ENCODE measurements at places on chromosomes 12 and 14.
A peak's percentile ranks its signal among the peaks of the same experiment; 100 is the strongest.

DNA sequence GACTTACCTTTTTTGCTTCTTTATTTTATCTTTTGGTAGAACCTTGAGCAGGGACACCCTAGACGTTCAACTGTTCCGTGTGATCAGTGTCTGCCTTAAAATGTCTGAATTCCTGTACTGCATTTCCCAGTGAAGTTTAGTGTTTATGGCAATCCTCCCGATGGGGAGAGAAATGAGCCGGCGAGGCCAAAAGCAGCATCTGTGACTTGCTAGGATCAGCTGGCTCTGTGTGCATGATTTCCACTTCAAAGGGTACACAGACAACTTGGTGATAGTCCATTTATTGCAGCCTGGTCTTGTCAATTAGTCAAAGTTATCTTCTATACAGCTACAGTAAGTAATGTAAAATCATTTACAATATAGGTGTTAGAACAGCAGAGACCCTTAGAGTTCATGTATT lies 768.5 kb downstream of the DIO2 start:
- DNase-seq: no peak

DNA sequence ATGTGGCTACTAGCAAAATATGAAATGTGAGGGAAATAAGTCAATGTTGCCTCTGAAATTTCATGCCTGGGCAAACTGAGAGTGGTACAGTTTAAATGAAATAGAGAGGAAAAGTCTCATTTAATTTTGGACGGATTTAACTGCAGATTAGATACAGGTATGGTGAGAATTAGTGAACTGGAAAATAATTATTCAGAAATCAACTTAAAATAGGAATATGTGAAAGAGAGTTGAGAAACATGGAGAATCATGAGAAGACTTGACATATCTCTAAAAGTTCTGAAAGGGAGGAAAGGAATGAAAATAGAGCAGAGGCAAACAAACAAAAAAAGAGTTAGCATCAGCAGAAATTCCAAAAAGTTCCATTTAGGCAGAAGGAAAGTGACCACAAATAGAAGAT lies 33.5 kb upstream of the BMAL2 start:
- no peak for DNase-seq

DNA sequence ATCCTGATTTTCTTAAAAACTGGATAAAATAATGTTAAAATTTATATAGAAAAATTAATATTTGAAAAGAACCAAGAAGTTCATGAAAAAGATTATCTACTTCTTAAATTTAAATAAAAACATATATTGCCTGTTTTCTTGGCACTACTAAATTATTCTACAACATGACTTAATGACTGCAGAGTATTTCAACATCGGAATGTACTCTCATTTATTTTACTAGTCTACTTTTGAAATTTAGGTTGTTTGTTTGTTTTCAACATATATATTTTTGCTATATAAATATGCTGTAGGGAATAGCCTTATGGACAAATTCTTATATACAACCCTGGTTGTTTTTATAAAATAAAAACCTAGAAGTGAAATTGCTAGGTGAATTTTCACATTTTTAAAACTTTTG lies 231.6 kb downstream of the RAD51B start:
- DNase-seq: no peak

GRCh38 chr14:89190765-89191513 lies 226.1 kb downstream of the FOXN3 start:
- DNase-seq: peak; percentile 91

- DNase-seq: no peak
Observed at GRCh38 chr12:19778797-19779196, 339.5 kb downstream of the AEBP2 start.

DNA sequence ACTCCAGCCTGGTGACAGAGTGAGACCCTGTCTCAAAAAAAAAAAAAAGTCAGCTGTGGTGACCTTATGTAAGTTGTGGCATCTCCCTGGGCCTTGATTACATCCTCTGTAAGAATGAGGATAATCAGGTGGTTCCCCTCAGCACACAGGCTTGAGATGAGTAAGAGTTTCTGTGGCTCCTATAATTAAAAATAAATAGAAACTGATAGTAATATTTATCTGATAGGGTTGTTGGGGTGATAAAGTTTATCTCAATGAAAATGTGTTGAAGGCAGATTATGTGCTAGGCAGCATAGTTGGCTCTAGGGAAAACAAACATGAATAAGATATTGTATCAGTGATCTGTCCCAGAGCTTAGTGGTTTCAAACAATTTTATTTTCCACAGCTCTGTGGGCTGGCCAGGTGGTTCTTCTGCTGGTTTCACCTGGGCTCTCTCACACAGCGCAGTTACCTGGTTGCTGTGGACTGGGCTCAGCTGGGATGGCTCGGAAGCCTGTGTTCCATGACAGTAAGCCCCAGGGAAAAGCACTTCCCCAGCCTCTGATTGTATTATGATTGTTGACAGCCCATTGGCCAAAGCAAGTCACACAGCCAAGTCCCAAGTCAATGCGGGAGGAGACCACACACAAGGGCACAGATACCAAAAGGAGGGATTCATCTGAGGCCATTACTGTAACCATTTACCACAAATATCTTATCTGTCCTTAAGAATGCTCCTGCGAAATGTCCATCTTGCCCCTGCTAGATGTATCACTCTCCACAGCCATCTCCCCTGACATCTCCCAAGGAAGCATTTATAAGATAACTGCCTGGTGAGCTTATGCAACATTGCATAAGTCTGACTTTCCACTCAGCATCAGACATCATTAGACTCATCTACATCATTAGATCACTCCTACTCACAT lies 151.7 kb downstream of the NUAK1 start:
- DNase-seq: no peak

DNA sequence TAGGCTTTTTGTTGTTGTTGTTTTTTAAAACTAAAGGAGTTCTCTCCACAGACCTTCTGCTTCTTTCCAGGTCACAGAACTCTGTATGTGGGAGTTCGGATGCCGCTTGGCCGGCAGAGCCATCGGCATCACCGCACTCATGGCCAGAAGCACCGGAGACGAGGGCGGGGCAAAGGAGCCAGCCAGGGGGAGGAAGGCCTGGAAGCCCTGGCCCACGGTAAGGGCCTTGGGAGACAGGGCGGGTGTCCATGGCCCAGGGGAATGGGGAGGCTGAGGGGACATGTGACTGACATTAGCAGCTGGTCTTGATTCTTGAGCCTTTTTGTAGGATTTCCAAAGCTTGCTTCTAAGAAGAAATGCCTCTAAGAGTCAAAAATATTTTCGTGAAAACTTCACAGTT lies 26.2 kb downstream of the SLC4A8 start:
- no peak for DNase-seq

DNA sequence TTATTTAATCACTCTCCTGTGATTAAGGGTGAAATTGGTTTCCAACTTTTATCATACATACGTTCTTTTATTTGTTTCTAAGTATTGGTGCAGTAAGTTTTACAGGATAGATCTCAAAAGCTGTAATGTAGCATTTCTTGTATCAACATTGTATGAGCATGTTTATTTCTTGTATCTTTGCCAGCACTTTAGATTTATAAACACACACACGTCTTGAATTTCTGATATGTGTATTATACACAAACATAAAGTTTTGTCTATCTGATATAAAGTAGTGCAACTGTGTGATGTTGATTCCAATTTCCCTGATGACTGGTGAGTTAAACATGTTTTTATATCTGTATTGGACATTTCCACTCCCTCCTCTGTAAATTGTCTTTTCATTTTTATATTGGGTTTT lies 134.7 kb downstream of the NOVA1 start:
- DNase-seq: no peak

GRCh38 chr12:3315201-3315661 lies 175.8 kb upstream of the PRMT8 start:
- DNase-seq: peak; percentile 96

DNA sequence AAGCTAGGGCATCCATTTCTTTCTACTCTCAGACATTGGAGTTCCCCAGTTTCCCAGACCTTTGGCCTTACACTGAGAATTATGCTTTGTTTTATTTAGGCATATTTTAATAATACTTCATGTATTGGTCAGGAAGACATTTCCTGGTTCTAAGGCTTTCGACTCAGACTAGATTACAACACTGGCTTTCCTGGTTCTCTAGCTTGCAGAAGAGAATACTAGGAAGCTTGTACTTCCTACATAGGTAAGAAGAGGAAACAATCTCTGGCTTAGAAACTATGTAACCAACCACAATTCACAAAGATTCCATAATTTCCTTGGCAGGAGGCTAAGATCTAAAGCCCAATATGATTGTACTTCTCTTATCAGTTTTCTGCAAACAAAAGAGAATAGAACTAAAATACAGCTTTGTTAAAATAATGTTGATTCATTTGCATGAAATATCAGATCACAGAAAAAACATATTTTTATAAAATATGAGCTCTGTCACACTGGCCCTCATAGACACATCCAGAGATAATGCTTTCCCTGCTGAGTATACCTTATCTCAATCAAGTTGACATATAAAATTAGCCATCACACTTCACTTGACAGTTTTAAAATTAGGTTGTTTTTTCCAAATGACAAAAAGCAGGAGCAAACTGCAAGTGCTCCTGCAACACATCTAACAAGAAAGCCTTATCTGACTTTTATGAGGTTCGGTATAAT lies 30.5 kb downstream of the CLEC2D start:
- no peak for DNase-seq

- DNase-seq: no peak
Observed at GRCh38 chr12:124842800-124843510, 20.7 kb downstream of the SCARB1 start.

DNA sequence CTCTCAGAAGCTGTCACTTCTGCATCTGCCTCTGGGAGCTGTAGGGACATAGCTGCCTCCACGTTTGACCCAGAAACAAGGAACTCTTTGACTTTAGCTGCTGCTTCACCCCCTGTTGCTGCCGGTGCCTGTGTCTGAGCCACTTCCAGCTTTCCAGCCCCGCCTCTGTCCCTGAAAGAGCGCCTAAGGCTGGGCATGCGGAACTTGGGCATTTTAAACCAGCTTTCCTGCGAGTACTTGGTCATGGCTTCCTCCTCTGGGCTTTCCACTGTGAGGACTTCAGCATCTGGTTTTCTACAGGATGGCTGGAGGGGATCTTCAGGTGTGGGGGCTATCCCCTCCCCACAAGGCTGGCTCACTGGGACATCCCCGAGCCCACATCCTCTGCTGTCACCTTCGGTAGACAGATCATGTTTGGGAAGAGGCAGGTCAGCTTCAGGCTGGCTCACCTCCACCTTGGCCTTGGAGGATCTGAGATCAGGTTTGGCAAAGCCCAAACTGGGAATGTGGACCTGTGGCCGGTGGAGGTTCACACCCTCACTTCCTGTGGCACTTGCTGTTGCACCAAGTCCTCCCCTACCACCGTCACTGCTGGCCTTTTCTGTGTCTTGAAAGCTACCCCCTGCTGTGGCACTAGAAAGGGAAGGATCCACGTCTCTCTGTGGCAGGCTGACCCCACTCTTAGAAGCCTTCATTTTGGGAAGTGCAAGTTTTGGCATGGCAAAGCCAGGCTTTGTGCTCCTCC lies 15.2 kb downstream of the PLD4 start:
- DNase-seq: no peak

- DNase-seq: no peak
Observed at GRCh38 chr14:73785834-73786635, 65.6 kb upstream of the PTGR2 start.

- no peak for DNase-seq
Observed at GRCh38 chr14:105390849-105391500, 7.4 kb upstream of the TEX22 start.

- DNase-seq: no peak
Observed at GRCh38 chr12:54680374-54680773, 32.2 kb upstream of the DCD start.

DNA sequence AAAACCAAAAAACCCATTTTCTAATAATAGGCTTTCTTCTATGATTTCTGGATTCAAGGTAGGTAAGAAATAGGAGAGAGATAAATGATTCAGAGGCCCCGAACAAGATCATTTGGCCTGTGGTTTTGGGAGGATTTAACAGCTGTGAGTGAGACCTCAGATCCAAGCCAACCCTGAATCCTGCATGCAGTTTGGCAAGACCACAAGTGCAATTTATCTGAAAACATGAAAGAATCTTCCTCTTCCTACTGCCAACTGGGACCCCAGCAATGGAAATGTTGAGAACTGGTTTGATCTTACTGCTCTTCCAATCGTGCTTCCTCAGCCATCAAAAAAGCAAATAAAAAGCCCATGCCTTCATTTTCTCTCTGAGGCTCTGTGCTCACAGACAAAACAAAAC lies 519.7 kb upstream of the TBX3 start:
- DNase-seq: no peak

- DNase-seq: no peak
Observed at GRCh38 chr12:9925705-9926393, 6.3 kb downstream of the CLEC2A start.

DNA sequence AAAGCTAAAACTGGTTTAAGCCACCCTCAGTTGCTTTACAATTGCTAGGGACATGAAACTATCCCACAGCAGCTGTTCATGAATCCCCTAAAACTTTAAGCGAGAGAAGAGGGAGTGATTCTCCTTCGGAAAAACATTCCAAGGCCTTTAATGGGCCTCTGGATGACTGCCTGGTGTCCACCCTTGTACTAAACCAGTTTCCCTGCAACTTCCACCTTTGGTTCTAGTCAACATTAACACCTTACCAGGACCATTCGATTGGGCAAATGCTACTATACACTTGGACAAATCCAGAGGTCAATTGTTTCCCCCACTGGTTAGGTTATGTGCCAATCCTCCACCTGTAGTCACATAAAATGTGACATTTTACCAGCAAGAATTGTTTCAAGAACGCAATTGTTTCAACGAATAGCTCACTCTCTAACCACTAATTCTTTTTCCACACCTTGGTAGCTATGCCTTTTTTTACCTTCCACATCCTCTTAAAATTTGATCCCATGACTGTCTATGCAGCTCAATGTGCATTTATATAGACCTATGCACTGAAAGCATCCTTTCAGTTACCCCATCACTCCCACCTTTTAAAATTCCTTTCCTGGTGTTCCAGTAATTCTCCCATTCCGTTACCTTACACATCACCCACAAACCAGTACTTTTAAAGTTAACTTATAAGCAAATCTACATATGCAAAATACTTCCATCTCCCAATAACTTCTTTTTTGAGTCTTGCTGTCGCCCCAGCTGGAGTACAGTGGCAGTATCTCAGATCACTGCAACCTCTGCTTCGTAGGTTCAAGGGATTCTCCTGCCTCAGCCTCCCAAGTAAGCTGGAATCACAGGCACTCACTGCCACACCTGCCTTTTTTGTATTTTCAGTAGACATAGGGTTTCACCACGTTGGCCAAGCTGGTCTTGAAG lies 3.6 kb downstream of the UBC start:
- DNase-seq: no peak

GRCh38 chr14:73623504-73624054 lies 11.3 kb downstream of the ACOT6 start:
- no peak for DNase-seq

DNA sequence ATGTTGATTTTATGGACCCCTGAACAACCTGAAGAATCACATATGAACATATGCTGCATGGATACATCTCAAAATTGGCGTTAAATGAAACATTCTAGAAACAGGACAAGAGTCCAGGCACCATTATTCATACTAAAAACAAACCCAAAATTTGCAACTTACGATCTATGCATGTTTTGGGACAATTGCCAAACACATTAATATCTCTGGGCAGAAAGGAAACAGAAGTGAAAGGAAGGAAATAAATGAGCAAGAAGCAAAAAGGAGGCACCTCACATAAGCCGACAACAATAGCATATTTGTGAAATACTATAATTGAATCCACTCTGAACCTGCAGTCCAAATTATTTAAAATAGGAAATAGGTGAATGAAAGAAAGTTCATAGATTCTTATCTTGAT lies 1505.3 kb downstream of the AACS start:
- DNase-seq: no peak

GRCh38 chr12:20150835-20151422 lies 217.4 kb upstream of the PDE3A start:
- no peak for DNase-seq

- no peak for DNase-seq
Observed at GRCh38 chr12:92995258-92995903, 66.3 kb upstream of the EEA1 start.
